ENCODE measurements at places on chromosomes 6 and 20. TPM values are rescaled to one million over a fixed set of nuclear protein-coding genes. Genes with fewer than 3 reads are reported as not detected.

Gene RIMS4
- not detected for total RNA-seq

Gene PHACTR3
- 0.38 TPM for total RNA-seq

Gene CST4
- not detected for total RNA-seq

Gene FOXA2
- 6.7 TPM for total RNA-seq

Gene TSHZ2
- total RNA-seq: 4.2 TPM
